ENCODE measurements at places on chromosomes 12 and 14.

DNA sequence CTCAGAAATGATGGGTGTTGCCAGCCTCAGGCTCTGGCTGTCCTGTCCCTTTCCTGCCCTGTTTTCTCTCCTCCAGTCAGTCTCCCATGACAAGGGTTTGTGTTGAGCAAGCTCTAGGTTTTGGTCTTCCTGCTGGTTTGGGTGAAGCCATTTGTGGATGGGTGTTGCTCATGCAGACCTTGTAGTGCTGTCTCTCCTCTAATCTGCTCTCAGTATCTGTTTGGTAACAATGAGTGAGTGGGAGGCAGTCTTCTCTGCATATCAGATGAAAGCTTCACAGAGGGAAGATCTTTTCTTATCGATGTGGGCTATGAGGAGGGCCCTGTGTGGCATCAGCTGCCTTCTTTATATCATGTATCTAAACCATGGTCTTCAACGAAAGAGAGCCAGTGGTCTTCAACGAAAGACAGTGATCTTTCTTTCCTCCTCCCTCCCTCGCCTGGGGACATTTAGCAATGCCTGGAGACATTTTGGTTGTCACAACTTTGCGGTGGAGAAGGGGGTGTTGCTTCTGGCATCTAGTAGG lies 3.6 kb downstream of the CMA1 start:
- no peak for DNase-seq

- DNase-seq: no peak
Observed at GRCh38 chr14:52077256-52077979, 8.6 kb upstream of the NID2 start.

GRCh38 chr14:100850841-100851585 lies 25.1 kb downstream of the MEG3 start:
- no peak for DNase-seq

GRCh38 chr12:3832738-3833137 lies 40.5 kb downstream of the PARP11 start:
- no peak for DNase-seq

All from brain pericyte (primary cell).